ENCODE measurements at places on chromosomes 12 and 14.

DNA sequence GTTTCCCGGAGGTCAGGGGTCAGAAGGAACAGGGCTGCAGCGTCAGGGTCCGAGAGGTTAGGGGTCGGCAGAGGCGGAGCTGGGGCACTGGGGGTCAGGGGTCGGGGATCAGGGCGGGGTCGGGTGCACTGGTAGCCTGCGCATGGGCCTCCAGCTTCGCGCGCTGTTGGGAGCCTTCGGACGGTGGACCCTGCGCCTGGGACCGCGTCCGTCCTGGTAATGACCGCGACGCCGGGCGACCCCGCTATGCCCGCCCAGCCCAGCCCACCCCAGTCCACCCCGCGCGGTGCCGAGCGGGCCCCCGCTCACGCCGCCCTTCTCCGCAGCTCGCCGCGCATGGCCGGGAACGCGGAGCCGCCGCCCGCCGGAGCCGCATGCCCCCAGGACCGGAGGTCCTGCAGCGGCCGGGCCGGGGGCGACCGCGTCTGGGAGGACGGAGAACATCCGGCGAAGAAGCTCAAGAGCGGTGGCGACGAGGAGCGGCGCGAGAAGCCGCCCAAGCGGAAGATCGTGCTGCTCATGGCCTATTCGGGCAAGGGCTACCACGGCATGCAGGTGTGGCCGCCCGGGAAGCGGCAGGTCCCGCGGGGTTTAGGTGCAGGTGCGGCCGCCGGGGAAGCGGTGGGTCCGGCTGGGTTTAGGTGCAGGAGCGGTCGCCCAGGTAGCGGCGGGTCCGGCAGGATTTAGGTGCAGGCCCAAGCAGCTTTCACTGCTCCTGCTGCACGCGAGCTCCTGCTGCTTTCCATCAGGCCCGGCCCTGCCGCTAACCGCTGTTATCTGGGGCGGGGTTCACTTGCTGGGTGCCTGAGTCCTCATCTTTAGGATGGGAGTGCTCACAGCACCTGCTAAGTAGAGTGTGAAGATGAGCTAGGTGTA lies 743 bp downstream of the PUS1 start:
- no peak for DNase-seq

DNA sequence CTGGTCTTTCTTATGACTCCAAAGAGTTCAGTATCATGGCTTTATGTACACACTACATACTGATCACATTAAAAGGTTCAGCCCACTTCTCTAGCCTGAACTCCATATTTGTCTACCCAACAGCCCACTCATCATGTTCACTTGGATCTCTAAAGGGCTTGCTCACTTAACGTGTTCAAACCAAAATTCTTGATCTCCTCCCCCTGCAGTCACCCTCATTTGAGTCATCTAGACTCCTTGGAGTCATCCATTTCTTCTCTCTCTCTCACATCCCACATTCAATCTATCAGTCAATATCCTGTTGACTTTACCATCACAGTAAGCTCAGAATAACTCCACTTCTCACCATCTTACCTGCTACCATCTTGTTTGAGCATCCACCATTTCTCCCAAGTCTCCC lies 148.4 kb upstream of the ARID2 start:
- no peak for DNase-seq

DNA sequence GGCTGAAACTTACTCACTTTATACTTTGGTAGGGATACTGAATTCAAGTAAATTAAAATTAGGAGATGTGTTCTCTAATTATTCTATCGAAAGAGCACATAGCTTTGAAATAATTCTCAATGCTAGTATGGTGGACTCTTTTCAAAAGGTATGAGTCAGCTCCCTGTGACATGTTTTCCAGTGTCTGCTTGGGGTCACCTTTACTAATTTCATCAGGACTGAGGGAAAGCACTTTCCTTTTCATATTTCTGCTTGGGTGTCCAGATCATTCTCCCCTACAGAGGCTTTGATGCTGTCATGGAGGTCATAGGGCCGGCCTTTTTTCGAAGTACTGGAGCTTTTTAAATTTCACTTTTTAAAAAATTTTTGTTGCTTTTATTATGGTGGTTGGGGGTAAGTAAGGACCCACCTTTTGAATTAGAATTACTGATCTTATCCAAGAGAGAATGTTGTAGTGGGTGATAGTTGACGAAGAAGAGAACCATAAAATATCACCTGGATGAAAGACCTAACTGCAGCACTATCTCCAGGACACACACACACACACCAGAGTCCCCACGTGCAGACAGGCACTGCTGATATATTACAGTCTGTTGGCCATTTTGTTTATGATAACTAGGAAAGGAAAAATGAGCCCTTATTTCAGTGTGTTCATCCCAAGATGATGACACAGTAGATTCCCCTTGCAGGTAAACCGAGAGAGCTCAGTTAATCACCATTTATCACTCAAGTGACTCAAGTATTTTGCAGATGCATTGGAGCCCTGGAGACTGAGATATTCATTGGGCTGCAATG lies 558.6 kb downstream of the DIO2 start:
- no peak for DNase-seq

DNA sequence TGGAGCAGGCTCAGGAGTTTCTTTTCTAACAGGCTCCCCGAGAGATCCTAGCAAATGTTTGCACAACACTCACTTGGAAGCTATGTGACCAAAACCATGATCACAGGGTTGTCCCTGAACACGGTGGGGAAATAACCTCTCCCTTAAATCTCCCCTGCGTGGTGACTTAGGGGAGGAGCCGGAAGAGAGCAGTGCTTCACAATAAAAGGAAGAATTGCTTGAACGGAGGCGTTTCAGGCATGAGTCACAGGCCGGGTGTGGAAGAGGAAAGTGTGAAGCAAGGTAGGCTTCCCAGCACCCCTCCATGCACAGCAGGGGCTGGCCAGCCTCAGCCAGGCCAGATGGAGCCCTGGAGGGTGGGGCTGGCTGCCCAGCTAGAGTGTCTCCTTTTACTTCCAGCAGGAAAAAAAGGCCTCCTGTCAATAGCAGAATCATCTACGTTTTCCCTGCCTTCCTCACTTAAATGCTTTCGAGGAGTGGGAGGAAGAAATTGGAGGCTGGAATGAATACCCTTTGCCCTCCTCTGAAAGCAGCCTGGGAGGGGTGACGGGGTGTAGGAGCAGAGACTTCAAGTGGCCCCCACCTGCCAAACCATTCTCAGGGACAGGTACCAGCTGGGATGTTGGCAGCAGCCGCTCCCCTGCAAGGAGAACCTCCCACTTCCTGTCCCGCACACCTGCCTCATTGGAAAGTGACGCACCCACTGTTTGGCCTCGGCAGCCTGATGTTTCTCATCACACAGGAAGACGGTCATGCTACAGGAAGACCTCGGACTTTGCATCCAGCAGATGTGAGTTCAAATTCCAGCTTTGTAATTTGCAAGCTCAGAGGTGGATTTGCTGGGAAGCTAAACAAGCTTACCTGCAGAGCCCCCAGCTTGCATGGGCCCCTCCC lies 30.1 kb upstream of the PPP2R5C start:
- peak; percentile 64 for DNase-seq

DNA sequence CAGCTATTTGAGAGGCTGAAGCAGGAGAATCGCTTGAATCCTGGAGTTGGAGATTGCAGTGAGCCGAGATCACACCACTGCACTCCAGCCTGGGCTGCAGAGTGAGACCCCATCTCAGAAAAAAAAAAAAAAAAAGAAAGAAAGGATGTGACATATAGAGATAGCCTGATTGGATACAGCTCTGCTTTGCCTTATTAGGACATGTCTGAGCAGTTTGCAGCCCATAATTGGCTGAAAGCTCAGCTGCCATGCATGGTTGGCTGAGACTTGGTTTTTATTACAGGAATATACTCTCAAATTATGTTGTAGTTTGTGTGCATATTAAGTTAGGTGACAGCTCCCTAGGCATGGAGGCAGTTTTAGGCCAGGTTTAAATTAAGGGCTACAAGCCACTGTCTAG lies 6.3 kb downstream of the TIGAR start:
- DNase-seq, result no peak

All from activated CD8-positive, alpha-beta memory T cell treated with anti-CD3 and anti-CD28 coated beads for 4 hours (primary cell).